ENCODE measurements at places on chromosomes 7 and 10. TPM values are rescaled to one million over a fixed set of nuclear protein-coding genes. Genes with fewer than 3 reads are reported as not detected.

Gene NPSR1
- not detected for total RNA-seq

Gene PTF1A
- not detected for total RNA-seq

Gene PLAC9
- total RNA-seq: not detected

Gene SNX10
- total RNA-seq: 1.0 TPM

Gene TMEM273
- total RNA-seq: 0.34 TPM

Gene ZSCAN25
- total RNA-seq: 12.0 TPM

Gene LRRD1
- under 0.01 TPM for total RNA-seq

Gene MBLAC1
- total RNA-seq: 1.0 TPM

Gene CALN1
- total RNA-seq: not detected

Gene STEAP2
- total RNA-seq: 2.7 TPM

Gene STEAP4
- total RNA-seq: 2.4 TPM

Gene COL26A1
- total RNA-seq: not detected

Gene SFRP4
- total RNA-seq: not detected

Gene PIP
- not detected for total RNA-seq

Gene CCL24
- total RNA-seq: not detected

Gene SUMF2
- 339 TPM for total RNA-seq

Gene PODXL
- total RNA-seq: 0.34 TPM

Gene TRIM24
- total RNA-seq: 3.4 TPM

Gene MDH2
- total RNA-seq: 56.8 TPM

Gene CFAP58
- 0.34 TPM for total RNA-seq

Gene FFAR4
- total RNA-seq: not detected

Gene RBP4
- not detected for total RNA-seq

Gene SMO
- total RNA-seq: 3.1 TPM

Gene MRPS16
- total RNA-seq: 83.7 TPM
